Activated T-cell treated with anti-CD3 and anti-CD28 coated beads, Interleukin-2, amount 50 U/mL, for 48 hours (primary cell): ENCODE measurements at places on chromosomes 12 and 14.

- no peak for DNase-seq
Observed at GRCh38 chr12:64687816-64688215, 71.4 kb downstream of the GNS start.

GRCh38 chr12:128818065-128819022, 5.4 kb downstream of the SLC15A4 start:
- DNase-seq: no peak

- DNase-seq: no peak
Observed at GRCh38 chr14:75876530-75876929, 105.3 kb downstream of the TGFB3 start.

GRCh38 chr12:122086116-122086515, 7.6 kb downstream of the MLXIP start:
- DNase-seq: no peak

GRCh38 chr14:58239244-58240195, 5.1 kb upstream of the PSMA3 start:
- peak; percentile 91 for DNase-seq

GRCh38 chr12:85531341-85531740, 251.3 kb downstream of the ALX1 start:
- no peak for DNase-seq

- peak; percentile 57 for DNase-seq
Observed at GRCh38 chr14:90274808-90275457, 18.6 kb downstream of the PSMC1 start.

GRCh38 chr14:96148631-96149030, 56.0 kb upstream of the BDKRB2 start:
- no peak for DNase-seq

GRCh38 chr12:52308806-52309425, 12.3 kb downstream of the KRT83 start:
- DNase-seq: no peak

- no peak for DNase-seq
Observed at GRCh38 chr14:96895658-96896271, 98.6 kb downstream of the VRK1 start.
